SK-N-SH treated with all-trans-retinoic acid at 6 μM for 48 hours (cell line): ENCODE measurements at places on chromosomes 3 and 15.

DNA sequence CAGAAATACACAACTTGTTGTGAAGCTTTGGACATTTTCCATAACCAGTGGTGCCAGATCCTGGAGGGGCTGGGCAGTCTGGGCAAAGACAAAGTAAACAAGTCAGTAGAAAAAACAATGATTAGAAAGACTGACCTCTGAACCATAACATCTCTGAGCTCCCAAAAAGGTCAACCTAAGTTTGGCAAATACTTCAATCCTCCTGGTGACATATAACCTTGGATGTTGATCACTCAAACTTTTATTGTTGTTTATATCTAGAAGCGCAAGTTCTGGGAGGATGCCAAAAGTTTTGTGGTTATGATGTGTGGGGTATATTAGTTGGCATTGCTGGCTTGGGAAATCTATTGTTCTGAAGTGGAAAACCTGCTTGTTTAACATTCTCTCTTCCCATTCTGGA, 257.7 kb downstream of the DIPK2A start:
- ATAC-seq = no peak

- ATAC-seq = no peak
These were observed 774 bp upstream of the TMCO5A start for GRCh38 chr15:37933666-37934065.

DNA sequence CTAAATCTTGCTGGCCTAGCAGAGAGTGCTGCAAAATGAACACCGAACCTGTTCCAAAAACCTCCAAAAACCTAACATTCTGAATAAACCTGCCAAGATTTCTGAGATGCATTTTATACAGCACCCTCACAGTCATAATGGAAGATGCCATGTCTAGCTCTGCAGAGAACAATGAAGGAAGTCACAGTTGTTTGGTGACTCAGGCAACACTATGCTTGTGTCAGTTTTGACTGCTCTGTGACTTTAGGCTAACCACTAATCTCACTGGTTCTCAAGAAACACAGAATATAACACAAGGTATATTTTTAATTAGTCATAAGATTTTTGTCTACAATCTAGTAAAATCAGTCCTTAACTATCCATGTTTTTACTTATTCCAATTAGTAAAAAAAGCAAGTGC, 606.6 kb downstream of the TBL1XR1 start:
- no peak for ATAC-seq

- no peak for ATAC-seq
These were observed 158.6 kb upstream of the NR2F2 start for GRCh38 chr15:96171853-96172296.

DNA sequence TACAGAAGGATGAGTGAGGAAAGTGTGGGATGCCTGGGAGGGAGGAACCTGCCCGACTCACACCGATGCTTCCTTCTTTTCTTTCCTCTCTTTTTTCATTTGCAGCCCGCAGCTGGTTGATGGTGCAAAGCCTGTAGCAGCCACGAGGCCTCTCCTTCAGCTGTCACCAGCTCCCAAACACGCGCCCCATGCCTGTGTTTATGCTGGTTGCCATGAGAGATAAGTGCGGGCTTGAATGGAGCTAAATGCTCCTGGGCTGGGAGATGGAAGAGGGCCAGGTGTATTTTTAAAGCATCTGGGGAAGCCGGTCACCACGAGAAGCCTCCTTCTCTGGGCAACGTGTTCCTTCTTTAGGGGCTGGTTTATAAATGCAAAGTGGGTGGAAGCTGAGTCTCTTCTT, 9.3 kb downstream of the COLQ start:
- ATAC-seq = no peak

DNA sequence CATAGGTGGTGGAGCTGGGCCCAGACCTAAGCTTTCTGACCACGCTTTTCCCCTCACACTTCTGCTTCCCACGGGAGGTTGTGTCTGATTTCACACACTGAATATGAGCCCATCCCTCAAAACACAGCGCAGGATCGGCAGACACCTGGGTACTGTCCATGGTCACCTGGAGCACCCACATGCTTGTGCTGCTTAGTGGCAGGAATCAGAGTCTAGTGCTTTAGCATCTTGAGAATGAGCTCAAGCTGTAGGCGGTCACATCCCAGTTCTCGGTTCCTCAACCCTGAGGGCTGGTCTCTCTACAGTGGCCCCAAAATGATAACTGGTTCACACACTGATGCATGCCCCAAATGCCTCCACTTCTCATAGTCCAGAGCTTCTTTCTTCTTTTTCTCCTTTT, 111.0 kb downstream of the SEMA5B start:
- ATAC-seq = no peak
